ENCODE measurements at places on chromosomes 12 and 14. TPM values are rescaled to one million over a fixed set of nuclear protein-coding genes. Genes with fewer than 3 reads are reported as not detected.

Gene MMP17
- total RNA-seq, result 0.39 TPM

Gene CISTR
- not detected for total RNA-seq

Gene ASPG
- not detected for total RNA-seq

Gene INHBE
- 0.22 TPM for total RNA-seq

Gene TESPA1
- 181 TPM for total RNA-seq

Gene CMKLR1
- not detected for total RNA-seq

Gene KRT72
- not detected for total RNA-seq

Gene GALC
- total RNA-seq, result 8.7 TPM

Gene DPF3
- 4.3 TPM for total RNA-seq

Gene TAS2R13
- 0.96 TPM for total RNA-seq

GRCh38 chr12:123991372-123991951 is 18.4 kb downstream of the ZNF664 start:
- no peak for DNase-seq

DNA sequence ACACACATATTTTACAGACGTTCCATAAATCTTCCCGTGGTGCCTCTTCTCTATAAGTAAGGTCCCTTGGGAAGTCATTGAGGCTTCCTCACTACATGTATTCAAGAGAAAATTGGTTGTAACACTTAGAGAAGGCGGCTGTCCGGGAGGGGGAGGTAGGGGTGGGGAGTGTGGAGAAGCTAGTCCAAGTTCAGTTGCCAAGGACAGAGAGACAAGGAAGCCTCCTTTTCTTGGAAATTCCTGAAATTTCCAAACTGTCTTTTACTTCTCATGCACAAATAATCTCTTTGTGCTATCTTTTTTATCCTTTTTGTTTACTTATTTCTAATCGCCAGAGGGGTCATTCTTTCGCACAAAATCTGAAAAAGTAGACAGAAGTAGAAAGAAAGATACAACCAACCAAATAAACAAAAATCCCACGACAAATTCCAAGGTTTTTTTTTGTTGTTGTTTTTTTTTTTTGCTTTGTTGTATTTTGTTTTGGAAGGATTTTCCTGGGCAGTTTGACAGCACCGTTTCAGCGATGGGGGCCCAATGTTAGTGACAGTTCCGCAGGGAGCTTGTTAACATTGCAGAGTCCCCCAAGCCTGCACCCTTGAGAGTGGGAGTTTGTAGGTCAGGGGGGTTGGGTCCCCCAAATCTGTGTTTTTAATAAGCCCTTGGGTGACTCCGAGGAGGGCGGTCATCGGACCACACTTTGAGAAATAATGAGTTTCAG is 45.2 kb downstream of the MAP1LC3B2 start:
- no peak for DNase-seq

- no peak for DNase-seq
These were observed at the start of gene A2M for GRCh38 chr12:9115731-9116559. TSS of gene A2M (minus strand) at chr12:9115919. CDS start at chr12:9115849, 70 bp downstream.

GRCh38 chr12:94435511-94435927 is 24.1 kb downstream of the CEP83 start:
- DNase-seq, result no peak

GRCh38 chr14:21244544-21244943 is 24.7 kb downstream of the HNRNPC start:
- DNase-seq, result no peak

- no peak for DNase-seq
These were observed 70.7 kb downstream of the TTC8 start for GRCh38 chr14:88895116-88895515.

GRCh38 chr12:94405413-94406116 is 54.1 kb downstream of the CEP83 start:
- DNase-seq, result no peak

GRCh38 chr12:38384816-38385378 is 68.3 kb downstream of the ALG10B start:
- no peak for DNase-seq

GRCh38 chr14:33163109-33163508 is 224.4 kb downstream of the NPAS3 start:
- no peak for DNase-seq

GRCh38 chr12:90548595-90548994 is 406.4 kb downstream of the CCER1 start:
- no peak for DNase-seq

DNA sequence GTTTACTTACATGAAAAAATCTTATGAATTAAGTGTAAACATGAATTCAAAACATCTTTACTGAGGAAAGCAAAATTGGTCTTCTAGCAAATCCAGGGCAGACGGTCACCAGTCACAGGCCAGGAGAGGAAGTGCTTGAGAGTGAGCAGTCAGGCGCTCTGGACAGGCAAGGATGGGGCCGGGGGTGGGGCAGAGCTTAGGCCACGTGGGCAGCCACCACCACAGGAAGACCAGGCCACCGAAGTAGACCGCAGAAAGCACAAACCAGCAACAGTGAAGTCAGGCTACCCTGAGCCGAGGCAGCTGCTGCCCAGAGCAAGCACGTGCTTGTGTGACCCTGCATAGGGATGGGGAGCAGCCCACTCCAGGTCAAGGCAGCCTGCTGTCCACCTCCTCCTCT is 33.5 kb downstream of the SLC6A12 start:
- DNase-seq, result no peak

GRCh38 chr12:4775936-4776335 is 55.7 kb downstream of the GALNT8 start:
- no peak for DNase-seq

GRCh38 chr14:35369701-35370191 is 34.8 kb downstream of the NFKBIA start:
- no peak for DNase-seq

GRCh38 chr12:88579601-88580050 is 645 bp downstream of the KITLG start:
- no peak for DNase-seq

GRCh38 chr12:1838205-1838993 is 18.0 kb downstream of the LRTM2 start:
- DNase-seq, result no peak
